ENCODE measurements at places on chromosomes 7 and 10. TPM values are rescaled to one million over a fixed set of nuclear protein-coding genes. Genes with fewer than 3 reads are reported as not detected.

DNA sequence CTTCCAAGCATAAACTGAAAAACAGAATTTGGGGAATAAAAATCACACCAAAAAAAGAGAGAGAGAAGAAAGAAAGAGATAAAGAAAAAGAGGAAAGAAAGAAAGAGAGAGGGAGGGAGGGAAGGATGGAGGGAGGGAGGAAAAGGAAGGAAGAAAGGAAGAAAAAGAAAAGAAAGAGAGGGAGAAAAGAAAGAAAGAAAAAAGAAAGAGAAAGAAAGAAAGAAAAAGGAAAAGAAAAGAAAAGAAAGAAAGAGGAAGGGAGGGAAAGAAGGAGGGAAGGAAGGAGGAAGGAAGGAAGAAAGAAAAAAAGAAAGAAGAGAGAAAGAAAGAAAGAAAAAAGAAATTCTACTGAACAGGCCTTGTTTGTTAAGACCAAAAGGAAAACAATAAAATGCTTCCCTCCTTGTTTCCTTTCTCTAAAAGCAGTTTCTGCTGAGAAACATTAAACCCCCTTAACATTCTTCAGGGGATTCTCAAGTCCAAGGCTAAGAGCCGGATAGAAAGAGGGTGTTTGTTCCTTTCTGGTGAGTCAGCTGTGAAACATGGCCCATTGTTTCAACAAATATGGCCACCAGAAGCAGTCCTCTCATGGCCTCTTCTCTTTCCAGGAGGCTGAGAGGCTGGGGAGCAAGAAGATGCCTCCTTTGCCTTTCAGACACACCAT is 46.9 kb upstream of the GPAM start:
- DNase-seq = peak; percentile 58

- DNase-seq = no peak
These were observed 49.0 kb downstream of the NDUFB2 start for GRCh38 chr7:140745266-140746058.

GRCh38 chr7:29723599-29723998 is 82.7 kb upstream of the WIPF3 start:
- peak; percentile 56 for DNase-seq

DNA sequence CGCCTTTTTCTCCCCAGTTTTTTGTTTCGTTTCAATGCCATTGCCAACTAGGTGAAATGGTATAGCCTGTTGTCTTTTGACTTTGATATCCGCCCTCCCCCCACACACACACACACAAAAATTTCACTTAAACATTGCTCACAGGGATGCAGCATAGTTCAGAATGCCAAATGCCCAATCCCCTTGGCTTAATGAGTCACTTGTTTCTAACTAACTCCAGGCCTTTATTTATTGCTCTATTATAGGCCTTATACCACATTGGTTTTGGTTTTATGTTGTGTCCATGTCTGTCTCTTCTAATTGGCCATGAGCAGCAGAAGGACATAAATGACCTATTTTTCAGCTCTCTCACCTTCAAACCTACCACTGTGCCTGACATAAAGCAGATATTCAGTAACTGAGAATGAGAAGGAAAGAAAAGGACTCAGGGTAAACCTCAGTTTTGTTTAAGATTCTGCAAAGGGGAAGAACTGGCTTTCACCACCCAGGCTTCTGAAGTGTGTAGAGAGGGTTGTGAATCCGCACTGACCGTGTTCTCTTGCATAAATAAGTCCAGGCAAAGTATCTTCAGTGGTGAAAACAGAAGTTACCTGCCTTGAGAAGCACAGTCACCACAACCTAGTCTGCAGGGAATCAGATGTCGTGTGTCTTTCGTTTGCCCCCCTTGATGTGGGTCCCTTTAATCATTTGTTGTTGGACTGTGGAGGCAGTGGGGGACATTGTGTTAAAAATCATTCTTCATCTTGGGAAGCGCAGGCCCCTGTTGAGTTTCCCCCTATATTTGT is 139.8 kb downstream of the CELF2 start:
- DNase-seq = no peak

- no peak for DNase-seq
These were observed 38.9 kb upstream of the BAMBI start for GRCh38 chr10:28638392-28638791.

GRCh38 chr7:141158561-141158960 is 84.7 kb downstream of the TMEM178B start:
- DNase-seq = peak; percentile 85

DNA sequence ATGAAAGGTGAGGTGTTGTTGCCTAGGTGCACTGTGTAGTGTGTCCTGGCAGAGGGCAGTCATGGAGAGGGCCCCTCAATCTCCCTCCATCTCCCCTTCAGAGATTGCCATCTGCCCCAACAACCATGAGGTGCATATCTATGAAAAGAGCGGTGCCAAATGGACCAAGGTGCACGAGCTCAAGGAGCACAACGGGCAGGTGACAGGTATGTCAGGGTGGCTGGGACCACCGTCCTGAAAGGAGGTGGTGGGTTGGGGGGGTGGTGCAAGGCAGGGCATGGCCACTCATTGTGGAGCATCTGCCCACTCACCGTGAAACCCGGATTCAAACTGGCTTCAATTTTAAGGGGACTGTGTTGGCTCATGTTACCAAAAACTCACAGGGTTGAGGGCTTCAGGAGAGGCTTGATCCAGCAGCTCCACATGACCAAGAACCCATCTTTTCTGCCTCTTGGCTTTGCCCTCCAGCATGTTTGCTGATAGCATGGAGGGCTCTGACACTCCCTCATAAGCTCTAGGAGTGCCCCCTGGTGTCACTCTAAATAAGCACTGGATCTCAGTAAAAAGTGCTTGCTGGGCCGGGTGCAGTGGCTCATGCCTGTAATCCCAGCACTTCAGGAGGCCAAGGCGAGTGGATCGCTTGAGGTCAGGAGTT is 12.2 kb downstream of the ARPC1B start:
- DNase-seq = peak; percentile 84

DNA sequence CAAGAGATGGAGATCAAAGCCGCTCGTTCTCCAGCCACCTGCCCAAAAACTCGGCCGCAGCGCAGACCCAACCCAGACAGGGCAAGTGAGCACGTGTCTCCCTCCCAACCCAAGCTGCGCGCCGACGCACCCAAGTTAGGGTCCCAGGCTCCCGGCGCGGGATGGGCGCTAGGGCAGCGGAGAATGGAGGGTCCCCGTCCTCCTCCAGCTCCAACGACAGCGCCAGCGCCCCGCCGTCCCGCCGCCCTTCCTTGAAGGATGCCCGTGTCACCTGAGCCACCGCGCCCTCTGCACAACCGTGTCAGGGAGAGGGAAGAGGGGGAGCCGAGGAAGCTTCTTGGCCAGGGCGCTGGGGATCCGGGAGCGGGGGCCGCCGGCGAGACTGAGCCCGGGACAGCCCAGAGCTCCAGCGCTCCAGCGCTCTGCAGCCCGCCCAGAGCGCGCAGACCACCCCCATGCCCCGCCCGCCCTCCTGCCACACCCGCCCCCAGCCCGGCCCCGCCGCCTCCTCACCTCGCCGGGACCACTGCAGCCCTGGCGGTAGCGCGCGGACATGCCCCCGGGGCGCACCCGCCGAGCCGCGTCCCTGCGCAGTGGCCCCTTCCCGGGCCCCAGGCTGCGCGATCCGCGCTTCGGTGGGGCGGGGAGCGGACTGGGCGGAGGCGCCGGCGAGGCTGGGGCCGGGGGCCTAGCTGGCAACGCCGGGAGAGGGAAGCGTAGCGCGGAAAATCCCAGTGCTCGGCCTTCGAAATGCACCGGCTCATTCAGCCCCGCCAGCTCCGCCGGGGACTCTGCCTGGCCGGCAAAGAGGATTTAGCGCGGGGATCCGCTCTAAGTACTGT is at the start of gene SLC16A12:
SLC16A12 (minus strand) TSS at position 424 of the 842 bp plus-strand sequence. CDS start 73,016 bp downstream, outside the sequence.
- no peak for DNase-seq

GRCh38 chr7:22831602-22832305 is 9.1 kb upstream of the TOMM7 start:
- peak; percentile 55 for DNase-seq

GRCh38 chr7:674454-675410 is 51.8 kb upstream of the DNAAF5 start:
- peak; percentile 88 for DNase-seq

- DNase-seq = peak; percentile 38
These were observed 657 bp upstream of the TMEM178B start for GRCh38 chr7:141073173-141073640.

- DNase-seq = no peak
These were observed 359.2 kb downstream of the PHF14 start for GRCh38 chr7:11332865-11333228.

Gene WNT2
- total RNA-seq = not detected

Gene TMEM184A
- total RNA-seq = 0.19 TPM

Gene OPALIN
- not detected for total RNA-seq

Gene MPP7
- 0.34 TPM for total RNA-seq

Data from SK-MEL-5 (cell line).